ENCODE measurements at places on chromosomes 5 and 9.

DNA sequence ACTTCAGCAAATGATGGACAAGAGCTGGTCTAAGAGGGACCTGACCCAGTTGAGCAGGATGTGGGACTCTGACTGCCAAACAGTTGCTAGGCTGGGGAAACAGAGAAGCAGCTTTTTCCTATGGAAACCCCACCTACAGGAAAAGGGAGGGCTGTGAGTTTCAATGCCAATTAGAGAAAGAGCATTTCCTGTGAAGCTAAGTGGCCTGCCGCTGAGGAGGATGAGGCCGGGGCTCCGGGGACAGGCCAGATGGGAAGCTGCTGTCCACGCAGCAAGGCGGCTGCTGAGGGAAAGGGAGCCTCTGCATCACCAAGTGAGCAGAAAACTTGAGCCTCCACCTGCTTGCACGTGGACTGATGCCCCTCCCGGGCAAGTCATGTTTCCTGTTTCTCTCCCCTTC is at the start of gene PCDH12:
TSS of gene PCDH12 (minus strand) at position 90 of the 400 bp plus-strand sequence. CDS start 351 bp downstream, outside the sequence.
- 0 out of 3 replicates have a peak, but pooled peaks have one; percentile 6 for ATAC-seq

DNA sequence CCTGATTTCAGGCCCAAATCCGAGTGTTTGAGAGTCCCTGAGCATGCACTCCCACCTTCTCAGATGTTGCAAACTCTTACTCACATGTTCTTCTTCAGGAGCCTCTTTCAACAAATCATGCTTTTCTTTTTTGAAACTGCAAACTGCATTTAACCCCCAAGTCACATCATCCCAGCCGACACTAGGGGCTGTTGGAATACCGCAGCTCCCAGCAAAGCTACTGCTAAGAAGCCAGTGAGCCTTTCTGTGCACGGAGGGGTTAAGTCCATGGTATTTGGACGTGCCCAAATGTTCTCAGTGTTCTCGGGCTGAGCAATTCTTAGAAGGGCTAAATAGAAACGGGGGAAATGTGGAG is 282.9 kb downstream of the NFIB start:
- ATAC-seq = no peak

- no peak for ATAC-seq
Measured at GRCh38 chr9:118693645-118694044, 675.6 kb downstream of the BRINP1 start.

DNA sequence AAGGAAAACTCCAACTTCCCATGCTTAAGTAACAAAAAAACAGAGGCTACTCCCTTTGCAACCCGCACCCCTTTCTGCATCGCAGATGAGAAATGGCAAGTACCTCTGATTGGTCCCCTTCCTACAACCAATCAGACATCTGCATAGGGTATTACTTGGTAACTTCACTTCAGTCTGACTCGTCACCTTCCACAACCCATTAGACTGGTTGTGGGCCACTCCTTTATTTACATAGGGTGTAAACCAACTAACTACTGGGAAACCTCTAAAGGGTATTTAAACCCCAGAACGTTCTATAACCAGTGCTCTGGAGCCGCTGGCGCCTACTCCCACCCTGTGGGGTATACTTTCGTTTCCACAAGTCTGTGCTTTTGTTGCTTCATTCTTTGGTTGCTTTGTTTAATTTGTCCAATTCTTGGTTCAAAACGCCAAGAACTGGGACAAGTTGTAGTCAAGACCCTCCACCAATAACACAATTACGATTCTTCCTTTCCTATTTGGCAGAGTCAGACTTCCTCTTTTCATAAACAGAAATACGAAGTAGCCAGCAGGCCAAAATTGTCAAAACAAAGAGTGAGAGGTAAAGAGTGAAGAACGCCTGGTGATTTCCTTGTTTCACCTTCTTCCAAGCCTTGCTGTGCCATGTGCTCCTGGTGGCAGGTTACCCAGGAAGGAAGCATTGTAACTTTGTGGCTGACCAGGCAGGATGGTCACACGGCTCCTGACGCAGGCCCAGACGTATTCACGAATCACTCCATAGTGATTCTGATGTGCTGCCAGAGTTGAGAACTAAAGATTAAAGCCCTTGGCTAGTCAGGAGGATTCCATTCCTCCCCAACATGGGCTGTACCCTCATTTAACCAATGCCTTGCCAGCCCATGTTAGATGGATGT is 477.4 kb downstream of the ARHGEF28 start:
- ATAC-seq = no peak

- no peak for ATAC-seq
Measured at GRCh38 chr5:33268374-33268773, 172.4 kb upstream of the TARS1 start.

Measured in SK-N-SH treated with all-trans-retinoic acid at 6 μM for 48 hours (cell line).